ENCODE measurements at places on chromosomes 12 and 14.
A peak's percentile ranks its signal among the peaks of the same experiment; 100 is the strongest.

- no peak for DNase-seq
Measured at GRCh38 chr14:79639613-79640012, 571.7 kb downstream of the DIO2 start.

GRCh38 chr14:38490273-38490672 is 234.4 kb upstream of the CLEC14A start:
- no peak for DNase-seq

DNA sequence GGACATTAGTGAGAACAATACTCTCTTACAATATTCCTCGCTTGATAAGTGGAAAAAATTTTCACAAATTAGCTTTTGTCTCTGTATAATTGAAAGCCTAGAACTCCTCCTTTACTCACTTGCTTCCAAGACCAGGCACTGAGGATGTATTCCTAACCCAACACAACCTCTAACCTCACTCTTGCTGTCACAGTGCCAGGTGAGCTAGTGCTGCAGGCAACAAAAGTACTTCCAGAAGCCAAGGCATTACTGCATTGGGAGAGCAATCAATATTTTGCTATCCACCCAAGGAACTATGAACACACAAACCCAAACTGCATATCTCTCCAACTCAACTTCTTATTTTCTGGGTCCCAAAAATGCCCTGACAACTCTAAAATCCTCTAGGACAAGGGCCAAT is 1081.0 kb downstream of the VRK1 start:
- no peak for DNase-seq

- no peak for DNase-seq
Measured at GRCh38 chr14:74584951-74585350, 27.1 kb downstream of the LTBP2 start.

DNA sequence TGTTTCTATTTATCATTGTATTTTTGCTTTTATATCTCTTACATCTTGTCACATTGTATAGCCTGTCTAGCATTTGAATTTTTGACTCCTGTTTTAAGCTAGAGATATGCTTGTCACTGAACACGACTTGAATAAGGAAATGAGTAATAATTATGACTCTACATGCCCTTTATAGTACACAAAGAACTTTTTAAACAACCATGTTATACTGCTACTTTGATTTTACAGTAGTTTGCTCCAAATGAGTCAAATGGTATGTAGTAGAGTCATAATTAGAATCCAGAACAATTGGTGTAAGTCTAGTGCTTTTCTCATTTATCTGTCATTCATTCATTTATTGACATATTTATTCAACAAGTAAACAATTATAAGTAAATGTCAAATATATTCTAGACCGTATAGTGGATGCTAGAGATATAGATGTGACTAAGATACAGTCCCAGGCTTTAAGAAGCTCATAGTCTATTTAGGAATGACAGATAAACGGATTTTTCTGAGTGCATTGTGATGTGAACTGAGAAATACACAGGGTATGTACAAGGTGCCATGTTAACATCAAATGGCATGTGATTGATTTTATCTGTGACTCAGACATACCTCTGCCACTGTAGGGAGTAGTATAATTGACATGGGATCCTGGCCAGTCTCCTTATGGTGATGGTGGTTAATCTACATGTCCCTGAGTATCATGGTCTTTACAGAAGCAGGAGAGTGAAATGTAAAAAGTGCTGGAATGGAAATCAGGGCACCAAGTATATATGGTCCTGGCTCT is 799.7 kb downstream of the DIO2 start:
- no peak for DNase-seq

- DNase-seq, result no peak
Measured at GRCh38 chr12:27814851-27815591, 35.0 kb upstream of the MANSC4 start.

- DNase-seq, result no peak
Measured at GRCh38 chr14:97306760-97307246, 509.6 kb downstream of the VRK1 start.

DNA sequence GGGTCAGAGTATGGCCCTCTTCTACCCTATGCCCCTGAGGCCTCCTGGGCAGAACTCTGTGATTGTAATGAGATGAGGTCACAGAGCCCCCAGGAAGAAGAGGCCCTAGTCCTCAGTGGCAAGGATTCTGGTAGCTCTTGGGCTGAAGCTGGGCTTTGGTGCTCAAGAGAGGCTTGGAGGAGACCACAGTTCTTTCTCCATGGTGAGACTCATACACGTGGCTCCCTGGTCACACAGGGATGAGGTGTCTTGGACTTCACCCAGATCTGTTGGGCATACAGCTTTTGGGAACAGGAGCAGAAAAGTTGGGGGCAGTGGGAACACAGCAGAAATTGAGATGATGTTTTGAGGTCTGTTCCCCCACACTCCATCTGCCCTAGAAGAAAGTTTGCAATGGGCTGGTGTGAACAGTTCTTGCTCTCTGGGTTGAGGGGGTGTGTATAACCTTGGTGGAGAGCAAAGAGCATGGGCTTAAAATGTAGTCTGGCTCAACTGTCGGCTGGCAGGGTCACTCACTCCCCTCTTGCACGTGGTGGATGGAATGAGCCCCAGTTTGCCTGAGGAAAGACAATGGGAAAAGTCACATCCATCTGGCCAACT is at the start of gene KRT86:
Gene KRT86 (plus strand): TSS at position 125 of the 600 bp plus-strand sequence. CDS start 27,272 bp downstream, outside the sequence.
- DNase-seq, result no peak

DNA sequence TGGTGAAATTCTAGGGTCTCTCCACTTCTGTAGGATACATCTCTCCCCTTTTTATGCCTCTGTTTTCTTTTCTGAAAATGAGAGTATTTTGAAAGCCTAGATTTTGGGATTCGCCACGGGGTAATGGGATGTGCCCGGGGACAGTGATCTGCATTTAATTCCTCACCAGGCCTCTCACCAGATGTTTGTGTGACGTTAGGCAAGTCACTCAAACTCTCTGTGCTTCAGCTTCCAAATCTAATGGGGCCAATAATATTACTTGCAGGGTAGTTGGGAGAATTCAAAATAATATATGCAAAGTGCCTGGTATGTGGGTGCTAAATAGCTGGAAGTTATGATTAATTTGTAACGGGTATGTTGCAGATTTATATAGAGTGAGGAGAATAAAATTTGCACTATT is 78.8 kb downstream of the C12orf75 start:
- no peak for DNase-seq

- DNase-seq, result no peak
Measured at GRCh38 chr14:51865953-51866747, 5.7 kb downstream of the GNG2 start.

DNA sequence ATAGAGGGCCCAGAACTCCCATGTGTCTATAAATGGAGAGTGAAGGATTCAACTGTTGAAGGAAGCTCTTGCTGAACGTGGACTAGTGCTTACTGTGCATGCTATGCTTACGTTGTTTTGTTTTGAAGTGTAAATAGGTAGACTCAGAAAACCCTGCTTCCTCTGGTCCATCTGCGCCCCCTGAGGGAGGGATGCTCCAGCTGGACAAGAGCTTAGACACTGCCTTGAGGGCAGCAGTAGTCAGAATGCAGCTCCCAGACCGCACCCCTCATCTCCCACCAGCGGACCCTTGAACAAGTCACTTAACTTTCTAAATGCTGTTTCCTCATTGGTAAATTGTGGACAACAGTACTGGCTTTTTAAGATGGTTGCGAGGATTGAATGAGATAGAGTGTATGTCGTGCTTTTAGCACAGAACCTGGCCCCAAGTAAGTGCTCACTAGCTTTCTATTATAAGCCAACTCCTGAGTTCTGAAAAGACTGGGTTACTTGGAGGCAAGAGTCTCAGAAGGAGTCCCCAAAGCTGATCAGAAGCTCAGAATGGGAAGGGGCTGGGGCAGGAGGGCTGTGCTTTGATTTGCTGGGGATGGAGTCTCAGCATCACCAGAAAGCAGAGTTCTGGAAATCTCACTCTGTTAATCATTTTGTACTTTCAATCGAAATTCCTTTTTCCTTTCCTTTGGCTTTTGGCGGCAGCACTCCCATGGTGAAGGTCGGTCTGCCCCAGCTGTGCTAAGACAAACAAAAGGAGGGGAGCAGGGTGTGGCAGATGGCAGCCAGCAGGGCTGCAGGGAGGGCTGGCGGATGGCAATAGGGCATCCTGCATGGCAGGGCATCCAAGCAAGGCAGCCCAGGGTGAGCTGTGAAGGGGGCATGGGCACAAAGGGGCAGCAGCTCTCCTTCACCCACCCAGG is 15.6 kb downstream of the AGAP2 start:
- no peak for DNase-seq

DNA sequence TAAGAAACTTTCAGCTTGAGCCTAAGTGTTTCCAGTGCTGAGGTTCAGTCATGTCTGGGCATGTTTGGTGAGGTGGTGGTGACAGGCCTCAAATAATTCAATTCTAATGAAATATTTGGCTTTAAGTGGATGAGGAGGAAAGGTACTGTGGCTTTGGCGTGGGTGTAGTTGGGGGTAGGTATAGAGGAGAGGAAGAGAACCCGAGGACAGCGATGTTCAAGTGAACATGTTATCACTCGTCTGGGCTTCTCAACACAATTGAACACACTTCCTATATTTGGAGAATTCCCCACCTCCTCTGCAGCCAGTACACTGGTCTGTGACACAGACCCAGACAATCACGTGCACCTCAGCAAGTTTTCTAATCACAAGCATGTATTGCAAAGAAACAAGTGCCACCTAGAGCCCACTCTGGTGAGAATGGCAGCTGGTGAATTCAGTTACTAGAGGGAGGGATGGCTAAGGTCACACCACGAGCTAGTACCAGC is 53.0 kb downstream of the IFNG-AS1 start:
- DNase-seq, result peak; percentile 47

- no peak for DNase-seq
Measured at GRCh38 chr14:69351911-69352310, 46.2 kb downstream of the ERH start.

DNA sequence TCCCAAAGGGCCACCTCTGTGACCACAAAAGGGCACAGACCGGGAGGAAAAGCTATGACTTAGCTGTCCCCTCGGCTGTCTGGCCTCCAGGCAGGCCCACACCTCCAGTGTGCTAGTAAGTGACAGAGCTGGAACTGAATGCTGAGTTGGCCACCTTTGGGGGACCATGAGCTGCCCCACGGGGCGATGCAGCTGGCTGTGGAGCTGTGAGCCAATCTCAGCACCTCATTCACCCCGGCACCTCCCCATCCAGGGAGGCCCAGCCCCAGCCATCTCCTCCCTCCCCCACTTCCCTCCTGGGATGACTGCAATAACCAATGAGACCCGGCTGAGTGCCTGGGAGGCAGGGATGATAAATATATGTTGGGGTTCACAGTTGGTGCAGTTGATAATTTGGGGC is 12.2 kb upstream of the TESC start:
- DNase-seq, result peak; percentile 69

DNA sequence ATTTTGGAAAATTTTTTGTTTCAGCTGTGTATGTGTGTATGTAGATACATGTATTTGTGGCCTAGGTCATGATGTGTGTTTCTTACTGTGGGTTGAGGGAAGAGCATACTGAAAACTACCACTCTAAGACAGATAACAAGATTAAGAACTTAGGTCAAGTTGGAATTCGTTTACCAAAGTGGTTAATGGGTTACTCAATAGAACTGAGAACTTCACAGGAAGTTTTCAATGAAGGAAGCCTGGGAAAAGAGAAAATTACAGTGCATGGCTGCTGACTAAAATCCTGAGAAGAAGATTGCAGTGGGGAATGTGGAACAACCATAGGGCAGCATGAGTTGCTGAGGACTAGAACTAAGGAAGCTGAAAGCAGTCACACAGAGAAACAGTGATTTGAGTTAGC is 21.4 kb upstream of the FOXG1 start:
- DNase-seq, result no peak

- no peak for DNase-seq
Measured at GRCh38 chr14:96730386-96730785, 66.8 kb upstream of the VRK1 start.

GRCh38 chr12:126182619-126183236 is 1117.5 kb downstream of the AACS start:
- no peak for DNase-seq

- peak; percentile 78 for DNase-seq
Measured at GRCh38 chr14:82067221-82067875, 533.7 kb upstream of the SEL1L start.

- no peak for DNase-seq
Measured at GRCh38 chr12:9133216-9133916, 17.6 kb upstream of the A2M start.
